T-helper 17 cell (primary cell): ENCODE measurements at places on chromosomes 1 and 21.

- DNase-seq = no peak
Measured at GRCh38 chr1:204241050-204241449, 27.3 kb upstream of the GOLT1A start.

- DNase-seq = no peak
Measured at GRCh38 chr1:110383251-110383990, 7.4 kb downstream of the SLC16A4 start.

GRCh38 chr1:23628951-23629387 is 62.6 kb upstream of the RPL11 start:
- no peak for DNase-seq

GRCh38 chr21:14084701-14085100 is 126.1 kb downstream of the LIPI start:
- no peak for DNase-seq

DNA sequence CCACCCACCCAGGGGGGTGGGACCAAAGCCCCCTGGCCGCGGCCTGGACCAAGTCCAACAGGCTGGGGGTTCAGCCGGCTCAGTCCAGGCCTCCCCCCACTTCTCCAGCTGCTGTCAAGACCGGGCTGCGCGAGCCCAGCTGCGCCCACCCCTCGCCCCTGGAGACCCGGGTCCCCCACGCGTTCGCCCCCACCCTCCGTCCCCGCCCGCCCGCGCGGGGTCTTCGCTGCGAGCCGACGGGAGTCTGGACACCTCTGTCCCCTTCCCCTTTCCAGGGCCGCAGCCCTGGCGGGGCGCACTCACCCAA is 253 bp downstream of the RAP1GAP start:
- DNase-seq = no peak

DNA sequence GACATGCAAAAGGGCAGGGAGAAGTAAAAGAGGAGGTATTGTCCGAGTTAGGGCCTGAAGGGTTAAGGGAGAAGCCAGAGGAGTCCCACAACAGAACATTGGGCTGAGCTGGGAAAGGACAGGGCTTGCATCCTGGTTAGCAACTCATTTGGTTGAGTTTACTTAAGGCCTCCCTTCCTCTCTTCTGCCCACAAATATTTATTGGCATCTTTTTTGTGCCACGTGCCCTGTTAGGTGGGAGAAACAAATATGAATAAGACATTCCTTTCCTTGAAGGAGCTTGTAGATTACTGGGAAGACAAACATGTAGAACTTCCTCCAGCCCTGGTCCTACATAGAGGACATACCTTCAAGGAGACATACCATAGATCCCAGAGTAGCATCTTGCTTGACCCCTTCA is 53.0 kb upstream of the PRELP start:
- DNase-seq = no peak

- no peak for DNase-seq
Measured at GRCh38 chr1:161921990-161922389, 101.7 kb downstream of the OLFML2B start.

GRCh38 chr1:55584526-55585401 is 369.6 kb upstream of the USP24 start:
- DNase-seq = no peak
